ENCODE measurements at places on chromosomes 2 and 18. TPM values are rescaled to one million over a fixed set of nuclear protein-coding genes. Genes with fewer than 3 reads are reported as not detected.

The ANKRD12 gene
- total RNA-seq: 88.0 TPM

The PIEZO2 gene
- total RNA-seq: 1.3 TPM

The C2orf15 gene
- total RNA-seq: not detected

The NDUFV2 gene
- 68.9 TPM for total RNA-seq

The GPC1 gene
- total RNA-seq: 61.6 TPM

The DNER gene
- 2.8 TPM for total RNA-seq

The TXNDC2 gene
- 0.16 TPM for total RNA-seq

The APOB gene
- not detected for total RNA-seq

The RAPH1 gene
- total RNA-seq: 15.6 TPM

The APCDD1 gene
- total RNA-seq: not detected

The CFC1 gene
- not detected for total RNA-seq

The KCNG3 gene
- not detected for total RNA-seq

The C2orf66 gene
- under 0.01 TPM for total RNA-seq

The SLC4A5 gene
- total RNA-seq: 0.16 TPM

The TUBA3E gene
- total RNA-seq: not detected

The LHCGR gene
- total RNA-seq: not detected

The RBBP8 gene
- total RNA-seq: 7.9 TPM

The MC5R gene
- total RNA-seq: not detected

The ADCYAP1 gene
- not detected for total RNA-seq

The CCDC148 gene
- total RNA-seq: 0.63 TPM

The CTNNA2 gene
- not detected for total RNA-seq

The ACTR2 gene
- total RNA-seq: 90.6 TPM

The MAIP1 gene
- total RNA-seq: 21.3 TPM

The RBKS gene
- total RNA-seq: 3.9 TPM

The STAT4 gene
- total RNA-seq: 0.63 TPM

Measured in bronchial smooth muscle cell (primary cell).